Activated T-helper 1 cell treated with anti-CD3 and anti-CD28 coated beads, Interleukin-2, amount 50 U/mL, for 16 hours (primary cell): ENCODE measurements at places on chromosomes 7 and 10.
A peak's percentile ranks its signal among the peaks of the same experiment; 100 is the strongest.

DNA sequence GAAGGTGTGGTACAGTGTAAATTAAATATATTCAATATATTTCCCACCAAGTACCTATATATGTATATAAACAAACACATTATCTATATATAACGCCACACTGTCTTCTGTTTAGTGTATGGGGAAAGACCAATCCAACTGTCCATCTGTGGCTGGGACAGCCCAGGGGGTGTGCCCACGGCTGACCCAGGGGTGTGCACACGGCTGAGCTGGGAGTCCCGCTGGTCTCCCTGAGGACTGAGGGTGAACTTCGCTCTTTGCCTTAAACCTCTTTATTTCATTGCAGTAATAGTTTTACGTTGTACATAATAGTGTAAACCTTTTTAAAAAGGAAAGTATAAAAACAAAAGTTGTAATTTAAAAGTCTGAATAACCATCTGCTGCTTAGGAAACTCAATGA is 6.3 kb downstream of the EN2 start:
- DNase-seq, result no peak

DNA sequence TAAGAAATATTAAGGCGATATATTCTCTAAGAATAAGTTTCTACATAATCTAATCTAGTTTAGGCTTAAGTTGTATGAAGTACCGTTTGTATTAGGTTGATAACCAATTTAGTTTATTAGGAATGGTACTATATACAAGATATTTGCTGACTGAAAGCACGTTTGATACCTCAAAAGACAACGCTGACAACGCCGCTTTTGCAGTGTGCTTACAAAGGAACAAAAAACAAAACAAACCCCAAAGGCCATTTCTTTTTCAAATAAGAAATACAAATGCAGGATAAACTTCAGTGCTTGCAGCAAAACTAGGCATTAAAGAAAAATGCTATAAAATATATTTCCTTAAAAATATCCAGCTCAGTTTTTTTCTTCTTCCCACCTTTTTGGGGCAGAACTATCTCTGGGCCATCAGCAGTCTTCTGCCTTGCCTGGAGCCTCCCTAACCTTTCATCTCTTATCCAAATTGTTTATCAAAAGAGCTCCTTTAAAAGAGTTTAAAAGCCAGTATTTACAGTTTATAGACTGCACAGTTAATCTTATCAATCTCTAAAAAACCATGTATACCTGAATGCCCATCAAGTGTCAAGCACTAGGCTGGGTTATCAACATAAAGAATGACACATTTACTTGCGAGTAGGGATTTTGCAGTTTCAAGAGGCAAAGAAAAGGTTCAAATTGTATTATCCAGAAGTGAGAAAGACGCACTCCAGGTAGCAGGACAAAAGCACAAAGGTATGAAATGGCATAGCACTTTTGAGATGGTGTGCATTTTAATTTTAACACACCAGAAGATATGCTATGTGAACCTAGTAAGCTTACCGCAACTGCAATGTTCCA is 4.1 kb upstream of the KMT2E start:
- no peak for DNase-seq

DNA sequence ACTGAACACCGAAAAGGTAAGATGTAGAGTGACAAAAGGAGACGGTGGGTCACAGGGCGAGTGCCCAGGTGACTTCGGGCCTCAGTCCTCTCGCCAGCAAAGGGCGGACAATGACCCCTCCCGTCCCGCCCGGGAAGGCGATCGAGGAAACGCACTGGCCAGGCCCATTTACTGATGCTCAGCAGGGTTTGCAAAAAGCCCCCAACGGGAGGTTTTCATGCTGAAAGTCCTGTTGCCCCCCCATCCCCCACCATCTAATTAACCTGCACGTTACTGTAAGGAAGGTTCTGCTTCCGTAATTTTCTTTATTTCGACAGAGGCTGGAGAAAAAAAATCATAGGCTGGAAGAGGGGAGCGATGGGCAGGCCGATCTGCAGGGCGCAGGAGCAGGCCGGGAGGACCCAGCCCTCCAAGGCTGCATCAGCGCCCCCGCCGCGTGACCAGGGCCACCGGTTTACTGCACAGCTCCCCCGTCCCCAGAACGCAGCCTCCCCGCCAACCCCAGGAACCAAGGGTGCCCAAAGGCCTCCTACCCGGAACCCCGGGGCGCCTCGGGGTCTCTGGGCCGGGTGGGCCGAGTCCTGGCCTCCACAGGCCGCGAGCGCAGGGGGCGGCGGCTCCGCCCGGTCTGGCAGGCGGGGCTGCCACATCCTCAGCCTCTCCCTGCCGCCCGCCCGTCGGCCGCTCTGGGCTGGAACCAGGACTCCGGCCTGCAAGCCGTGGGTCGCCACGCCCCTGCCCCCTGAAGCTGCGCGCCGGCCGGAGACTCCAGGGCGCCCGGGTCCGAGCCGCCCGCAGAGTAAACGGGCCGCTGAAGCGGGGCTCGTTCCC is 613 bp downstream of the OAT start:
- DNase-seq, result peak; percentile 31

DNA sequence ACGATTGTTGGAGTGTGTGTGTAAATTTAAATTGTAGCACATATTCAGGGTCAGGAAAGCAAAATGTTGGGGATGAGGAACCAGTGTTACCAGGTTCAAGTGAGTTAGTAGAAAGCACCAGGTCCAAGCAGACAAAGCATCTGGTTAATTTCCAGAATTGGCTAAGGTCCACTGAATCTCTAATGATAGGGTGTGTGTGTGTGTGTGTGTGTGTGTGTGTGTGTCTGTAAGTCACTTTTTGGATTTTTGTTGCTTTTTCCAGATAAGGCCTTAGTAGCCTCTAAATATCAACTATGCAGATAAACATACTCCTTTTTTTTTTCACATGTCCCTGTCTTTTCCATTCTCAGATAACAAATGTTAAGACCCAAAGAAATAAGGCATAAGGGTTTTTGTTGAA is 36.6 kb upstream of the FMC1 start:
- DNase-seq, result no peak
